ENCODE measurements at places on chromosomes 5 and 9. TPM values are rescaled to one million over a fixed set of nuclear protein-coding genes. Genes with fewer than 3 reads are reported as not detected.

GPR151 gene
- total RNA-seq, result not detected

NEURL1B gene
- total RNA-seq, result 0.23 TPM

BTNL9 gene
- total RNA-seq, result not detected

GKAP1 gene
- total RNA-seq, result 7.9 TPM

PCDHB15 gene
- total RNA-seq, result not detected

FOXD4L6 gene
- not detected for total RNA-seq

DNA sequence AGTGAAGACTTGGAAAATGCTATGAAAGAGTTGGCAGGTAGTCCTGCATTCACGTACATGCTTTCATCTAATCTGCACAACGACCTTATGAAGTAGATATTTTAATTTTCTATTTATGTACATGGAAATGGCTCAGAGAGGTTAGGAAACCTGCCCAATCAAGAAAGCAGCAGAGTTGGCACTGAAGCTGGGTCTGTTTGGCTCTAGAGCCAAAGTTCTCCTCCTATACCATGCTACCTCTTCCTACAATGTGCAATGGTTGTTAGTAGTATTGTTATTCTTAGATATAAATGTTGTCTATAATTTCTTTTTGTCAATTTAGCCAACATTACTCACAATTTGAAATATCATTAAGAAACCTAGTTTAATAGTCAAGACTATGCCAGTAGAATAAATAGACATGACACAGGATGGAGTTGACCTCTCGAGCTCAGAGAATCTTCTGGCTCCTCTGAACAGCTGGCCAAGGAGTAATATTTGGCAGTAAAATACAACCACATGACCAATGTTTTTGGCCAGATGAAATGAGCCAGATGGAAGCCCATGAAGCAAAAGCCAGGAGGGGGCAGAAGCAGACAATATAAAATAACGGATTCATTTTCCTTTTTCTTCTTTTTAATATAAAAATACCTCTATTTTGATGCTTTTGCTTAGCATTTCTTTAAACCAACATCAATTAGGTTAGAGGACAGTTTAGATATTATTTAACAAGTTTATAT, 542.3 kb downstream of the PDE4D start:
- no peak for DNase-seq
- H3K4me3 ChIP-seq, result no peak overlapping the region
- H3K36me3 ChIP-seq, result peaks cover 2% of the 10 kb centered on the region
- peaks cover 30% of the 10 kb centered on the region for H3K27me3 ChIP-seq
- no peak overlapping the region for H3K27ac ChIP-seq

- no peak for DNase-seq
- peaks cover 2% of the 10 kb centered on the region for H3K36me3 ChIP-seq
- no peak overlapping the region for H3K27ac ChIP-seq
- H3K27me3 ChIP-seq, result peaks cover 30% of the 10 kb centered on the region
These were observed 55.6 kb downstream of the S1PR3 start for GRCh38 chr9:89046832-89047231.

DNA sequence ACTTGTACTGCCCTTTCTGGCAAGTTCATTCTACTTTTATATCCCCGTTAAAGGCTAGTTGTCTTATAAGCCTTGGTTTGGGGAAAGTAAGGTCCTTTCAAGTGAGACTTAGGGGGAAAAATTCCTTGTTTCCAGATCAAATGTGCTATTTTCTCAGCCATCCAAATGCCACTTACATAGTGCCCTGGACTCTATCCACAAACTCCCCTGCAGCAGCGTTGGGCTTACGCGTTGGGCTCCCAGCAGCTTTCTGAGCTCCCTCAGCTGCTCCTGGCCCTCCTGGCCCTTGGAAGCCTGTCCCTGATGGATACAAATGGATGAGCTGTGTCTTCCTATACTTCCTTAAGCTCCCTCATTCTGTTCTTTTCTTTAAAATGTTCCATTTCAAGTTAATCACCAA, 279.2 kb upstream of the PANK3 start:
- no peaks in the 10 kb centered on the region for H3K4me1 ChIP-seq
- H3K27me3 ChIP-seq, result peaks cover 29% of the 10 kb centered on the region
- no peak overlapping the region for H3K27ac ChIP-seq

DNA sequence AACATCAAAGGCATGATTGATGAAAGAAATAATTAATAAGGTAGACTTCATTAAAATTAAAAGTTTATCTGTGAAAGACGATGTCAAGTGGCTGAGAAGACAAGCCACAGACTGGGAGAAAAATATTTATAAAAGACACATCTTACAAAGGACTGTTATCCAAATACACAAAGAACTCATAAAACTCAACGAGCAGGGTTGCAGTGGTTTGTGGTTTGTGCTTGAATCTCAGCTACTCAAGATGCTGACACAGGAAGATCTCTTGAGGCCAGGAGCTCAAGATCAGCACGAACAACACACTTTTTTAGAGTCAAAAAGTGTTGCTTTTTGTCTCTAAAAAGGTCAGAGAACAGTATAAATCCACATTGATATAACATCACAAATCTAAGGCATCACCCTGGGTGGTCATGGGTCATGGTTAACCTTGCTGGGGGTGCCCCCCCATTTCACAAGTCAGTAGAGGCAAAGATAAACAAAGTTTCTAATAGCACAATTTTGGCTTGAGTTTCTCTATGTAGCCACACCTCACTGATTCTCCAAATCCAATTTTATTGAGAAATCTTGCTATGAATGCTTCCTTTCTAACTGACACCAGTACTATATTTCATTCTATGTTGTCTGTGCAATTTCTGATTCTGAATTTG, 342.9 kb upstream of the RPS23 start:
- H3K27ac ChIP-seq, result peak overlapping the region; percentile 68
- no peaks in the 10 kb centered on the region for H3K27me3 ChIP-seq
- H3K4me3 ChIP-seq, result no peak overlapping the region
- H3K4me1 ChIP-seq, result peaks cover 11% of the 10 kb centered on the region
- H3K36me3 ChIP-seq, result no peaks in the 10 kb centered on the region

- no peak for DNase-seq
- H3K36me3 ChIP-seq, result no peaks in the 10 kb centered on the region
- peak overlapping the region; percentile 41 for H3K27ac ChIP-seq
- H3K4me3 ChIP-seq, result no peak overlapping the region
- H3K4me1 ChIP-seq, result peaks cover 35% of the 10 kb centered on the region
- no peaks in the 10 kb centered on the region for H3K27me3 ChIP-seq
These were observed 3.4 kb downstream of the NOP16 start for GRCh38 chr5:176384991-176385390.

- H3K4me1 ChIP-seq, result peaks cover 6% of the 10 kb centered on the region
- peaks cover 46% of the 10 kb centered on the region for H3K27me3 ChIP-seq
- H3K36me3 ChIP-seq, result no peaks in the 10 kb centered on the region
- H3K4me3 ChIP-seq, result no peak overlapping the region
- no peak for DNase-seq
These were observed 19.4 kb downstream of the CXCL14 start for GRCh38 chr5:135559354-135559753.

- no peak overlapping the region for H3K4me3 ChIP-seq
- no peak overlapping the region for H3K27ac ChIP-seq
- H3K4me1 ChIP-seq, result peaks cover 9% of the 10 kb centered on the region
- H3K27me3 ChIP-seq, result no peaks in the 10 kb centered on the region
- DNase-seq, result no peak
These were observed 40.0 kb upstream of the ABL1 start for GRCh38 chr9:130794923-130795495.

DNA sequence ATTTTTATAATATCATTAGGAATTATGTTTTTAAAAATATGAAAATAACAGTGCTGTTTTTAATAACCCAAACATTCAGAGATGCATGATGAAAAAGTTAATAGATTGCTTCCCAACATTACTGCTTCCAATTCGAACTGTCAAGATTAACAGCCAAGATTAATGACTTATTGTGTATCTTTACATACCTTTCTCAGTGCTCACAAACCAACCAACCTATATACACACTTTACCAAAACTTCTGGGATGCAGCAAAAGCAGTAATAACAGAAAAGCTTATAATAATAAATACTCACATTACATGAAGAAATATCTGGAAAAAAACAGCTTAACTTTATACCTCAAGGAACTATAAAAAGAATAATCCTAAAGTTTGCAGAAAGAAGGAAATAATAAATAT, 82.1 kb downstream of the TMEM232 start:
- H3K4me1 ChIP-seq, result no peaks in the 10 kb centered on the region
- no peaks in the 10 kb centered on the region for H3K27me3 ChIP-seq
- no peaks in the 10 kb centered on the region for H3K36me3 ChIP-seq
- H3K27ac ChIP-seq, result no peak overlapping the region

- H3K4me3 ChIP-seq, result no peak overlapping the region
- H3K4me1 ChIP-seq, result peaks cover 10% of the 10 kb centered on the region
- DNase-seq, result no peak
- no peak overlapping the region for H3K27ac ChIP-seq
- peaks cover 28% of the 10 kb centered on the region for H3K27me3 ChIP-seq
These were observed 140.3 kb downstream of the ROR2 start for GRCh38 chr9:91809581-91810285.
